ENCODE measurements at places on chromosomes 4 and X.

GRCh38 chr4:182252220-182252619 lies 9.0 kb downstream of the TENM3 start:
- DNase-seq = no peak

- DNase-seq = peak; percentile 45
Measured at GRCh38 chrX:15242899-15243555, 26.9 kb downstream of the ASB9 start.

GRCh38 chr4:51836549-51836948 lies 6.4 kb upstream of the DCUN1D4 start:
- DNase-seq = no peak

- DNase-seq = no peak
Measured at GRCh38 chrX:104324461-104325212, 69.9 kb upstream of the ESX1 start.

DNA sequence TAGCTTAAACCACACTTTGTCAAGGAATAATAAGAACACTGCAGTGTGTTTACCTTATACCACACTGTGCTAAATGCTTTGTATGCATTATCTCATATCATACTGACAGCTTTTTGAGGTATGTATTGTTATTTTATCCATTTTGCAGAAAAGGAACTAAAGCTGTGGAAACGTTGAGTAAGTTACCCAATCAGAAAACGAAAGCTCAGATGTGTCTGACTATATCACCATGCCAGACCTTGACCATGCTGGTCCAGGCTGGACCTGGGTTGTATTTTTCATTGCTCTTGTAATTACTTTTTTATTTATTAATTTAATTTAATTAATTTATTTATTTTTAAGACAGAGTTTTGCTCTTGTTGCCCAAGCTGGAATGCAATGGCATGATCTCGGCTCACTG lies 2.1 kb downstream of the HSD17B11 start:
- DNase-seq = no peak
